GM18507 (cell line): ENCODE measurements at places on chromosomes 7 and 10.

GRCh38 chr7:106793015-106793975 lies 71.8 kb upstream of the PIK3CG start:
- peak; percentile 20 for DNase-seq

- DNase-seq = no peak
Measured at GRCh38 chr10:22570733-22571430, 143.5 kb downstream of the PIP4K2A start.

DNA sequence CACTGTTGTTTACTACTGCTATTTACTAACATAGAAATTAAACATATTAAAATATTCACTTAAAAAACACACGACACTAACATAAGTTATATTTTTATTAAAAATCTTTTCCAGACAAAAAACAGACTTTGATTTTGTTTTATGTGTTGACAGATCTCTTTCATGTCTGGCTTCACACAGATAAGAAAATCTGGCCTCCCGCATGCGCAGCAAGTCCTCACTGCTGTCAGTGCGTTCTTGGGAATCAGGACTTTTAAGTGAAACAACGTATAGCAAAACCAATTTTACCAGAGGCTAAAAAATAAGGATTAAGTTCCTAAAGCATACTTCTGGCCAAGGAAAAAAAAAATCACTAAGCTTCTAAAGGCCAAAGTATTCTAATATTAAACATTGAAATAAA lies 1.2 kb upstream of the IDI1 start:
- DNase-seq = no peak

GRCh38 chr10:116385994-116386809 lies 41.4 kb upstream of the PNLIPRP3 start:
- no peak for DNase-seq

DNA sequence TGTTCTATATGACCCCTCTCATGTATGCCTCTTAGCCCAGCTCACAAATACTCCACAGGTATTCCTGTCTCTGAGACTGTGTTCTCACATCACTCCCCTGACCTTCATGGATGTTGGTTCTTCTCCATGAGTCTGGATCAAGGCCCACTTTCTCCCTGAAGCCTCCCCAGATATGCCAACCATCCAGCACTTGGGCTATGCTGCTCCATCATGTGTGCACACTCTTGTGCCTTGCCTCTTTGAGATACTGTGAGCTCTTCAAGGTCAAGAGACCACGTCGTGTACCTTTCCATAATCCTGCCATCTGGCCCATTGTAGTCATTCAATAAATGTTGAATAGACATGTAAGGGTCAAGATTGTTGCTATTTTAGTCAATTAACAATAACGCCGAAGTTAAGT lies 30.1 kb upstream of the TM9SF3 start:
- no peak for DNase-seq
